HepG2 (cell line): ENCODE measurements at places on chromosomes 12 and 14. TPM values are rescaled to one million over a fixed set of nuclear protein-coding genes. Genes with fewer than 3 reads are reported as not detected.

GRCh38 chr14:22492622-22493542, 96.1 kb downstream of the DAD1 start:
- no peak for DNase-seq

DNA sequence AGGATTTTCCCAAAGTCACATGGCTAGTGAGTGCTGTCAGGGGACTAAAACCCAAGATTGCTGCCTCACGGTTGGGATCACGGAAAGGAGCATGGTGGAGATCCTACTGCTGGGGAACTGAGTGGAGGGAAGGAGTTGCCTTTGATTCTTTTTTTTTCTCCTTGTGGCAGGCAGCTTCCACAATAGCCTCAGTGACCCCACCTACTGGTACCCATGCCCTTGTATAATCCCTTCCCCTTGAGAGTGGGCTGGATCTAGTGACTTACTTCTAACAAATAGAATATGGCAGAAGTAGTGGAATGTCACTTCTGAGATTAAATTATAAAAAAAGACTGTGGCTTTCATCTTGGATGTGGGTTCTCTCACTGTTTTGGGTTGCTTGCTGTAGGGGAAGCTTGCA, 135.7 kb downstream of the DICER1 start:
- DNase-seq = no peak

Gene CIROP
- polyA plus RNA-seq = 0.07 and 0.14 TPM in 2 replicates

Gene RD3L
- polyA plus RNA-seq = not detected in 2 replicates

Gene GRIN2B
- polyA plus RNA-seq = 0.05 and 0.07 TPM in 2 replicates

GRCh38 chr12:26195250-26195640, at the start of gene SSPN:
Gene SSPN (plus strand): TSS chr12:26195573. CDS start chr12:26195673, 100 bp downstream.
- DNase-seq = no peak

DNA sequence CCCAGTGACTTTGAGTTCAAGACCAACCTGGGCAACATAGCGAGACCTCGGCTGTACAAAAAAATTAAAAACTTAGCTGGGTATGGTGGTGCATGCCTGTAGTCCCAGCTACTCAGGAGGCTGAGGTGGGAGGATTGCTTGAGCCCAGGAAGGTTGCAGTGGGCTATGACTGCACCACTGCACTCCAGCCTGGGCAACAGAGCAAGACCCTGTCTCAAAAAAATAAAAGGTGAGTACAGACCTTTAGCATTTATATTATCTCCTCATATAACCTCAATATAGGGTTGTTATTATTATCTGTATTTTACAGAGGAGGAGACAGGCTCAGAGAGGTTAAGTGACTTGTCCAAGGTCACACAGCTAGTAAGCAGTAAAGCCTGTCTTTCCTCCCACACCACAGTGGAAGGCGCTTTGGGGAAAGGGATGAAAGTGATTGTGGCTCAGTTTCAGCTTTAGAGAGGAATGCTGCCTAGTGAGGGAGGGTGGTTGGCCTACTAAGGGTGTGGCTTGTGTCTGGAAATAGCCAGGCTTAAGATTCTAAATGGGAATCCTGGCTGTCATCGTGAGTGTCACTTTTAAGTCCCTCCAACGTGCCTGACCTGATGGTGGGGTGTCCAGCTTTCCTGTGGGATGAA, 7.2 kb downstream of the TPCN1 start:
- DNase-seq = no peak

Gene TTC7B
- 3.2 and 4.5 TPM in 2 replicates for polyA plus RNA-seq

Gene KIAA0586
- polyA plus RNA-seq = 10.1 and 12.6 TPM in 2 replicates

GRCh38 chr12:88111074-88111652, 30.7 kb downstream of the CEP290 start:
- peak; percentile 24 for DNase-seq

- peak; percentile 50 for DNase-seq
Observed at GRCh38 chr14:103889313-103890051, 38.8 kb upstream of the TDRD9 start.

DNA sequence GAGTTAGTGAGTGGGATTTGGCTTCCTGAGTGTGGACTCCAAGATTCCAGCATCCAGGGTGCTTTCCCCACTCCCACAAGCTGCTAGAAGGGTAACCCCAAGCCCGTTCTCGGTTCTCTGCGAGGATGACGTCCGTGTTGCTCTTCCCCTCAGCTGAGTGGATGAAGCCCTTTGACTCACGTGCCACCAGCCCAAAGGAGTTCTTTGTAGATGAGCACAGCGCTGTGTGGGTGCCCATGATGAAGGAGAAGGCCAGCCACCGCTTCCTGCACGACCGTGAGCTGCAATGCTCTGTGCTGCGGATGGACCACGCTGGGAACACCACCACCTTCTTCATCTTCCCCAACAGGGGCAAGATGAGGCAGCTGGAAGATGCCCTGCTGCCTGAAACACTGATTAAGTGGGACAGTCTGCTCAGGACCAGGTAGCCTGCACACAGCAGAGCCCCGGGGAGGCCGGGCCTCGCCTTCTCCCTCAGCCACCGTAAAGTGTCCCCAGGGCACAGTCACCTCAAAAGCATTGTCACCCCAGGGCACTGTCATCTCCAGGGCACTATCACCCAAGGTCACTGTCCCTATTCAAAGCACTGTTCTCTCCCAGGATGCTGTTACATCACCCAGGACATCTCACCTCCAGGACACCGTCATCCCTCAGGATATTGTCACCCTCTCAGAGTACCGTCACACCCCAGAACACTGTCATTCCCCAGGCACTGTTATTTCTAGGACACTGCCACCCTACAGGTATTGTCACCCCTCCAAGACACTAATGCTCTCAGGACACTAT, 31.3 kb downstream of the SERPINA3 start:
- DNase-seq = no peak

GRCh38 chr14:100078216-100078803, 13.1 kb downstream of the EVL start:
- DNase-seq = no peak

Gene OAS2
- 0.05 and 0.10 TPM in 2 replicates for polyA plus RNA-seq

Gene APEX1
- 336 and 405 TPM in 2 replicates for polyA plus RNA-seq

DNA sequence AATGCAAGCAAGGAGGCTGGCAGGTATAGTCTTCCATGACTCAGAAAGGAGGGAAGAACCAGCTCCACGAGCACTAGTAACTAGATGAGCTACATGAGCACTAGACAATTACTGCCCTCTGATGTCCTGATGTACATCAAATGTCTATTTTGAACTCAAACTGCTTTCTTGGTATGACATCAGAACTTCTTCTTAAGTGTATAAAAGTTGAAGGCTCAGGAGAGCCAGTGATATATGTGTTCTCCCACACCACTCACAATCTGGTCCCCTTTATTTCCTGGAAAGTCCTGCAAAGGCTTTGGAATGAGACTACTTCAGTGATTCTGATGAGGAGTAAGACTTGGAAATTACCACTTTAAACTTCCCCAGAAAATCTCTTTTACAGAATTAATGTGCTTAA, 18.5 kb upstream of the DHRS7 start:
- DNase-seq = no peak

- DNase-seq = no peak
Observed at GRCh38 chr12:103013741-103014300, 56.3 kb downstream of the ASCL1 start.

- DNase-seq = no peak
Observed at GRCh38 chr12:7872566-7873319, at the start of gene SLC2A14. Gene SLC2A14 (minus strand): TSS chr12:7872915. CDS start chr12:7869880, 3,035 bp downstream.

DNA sequence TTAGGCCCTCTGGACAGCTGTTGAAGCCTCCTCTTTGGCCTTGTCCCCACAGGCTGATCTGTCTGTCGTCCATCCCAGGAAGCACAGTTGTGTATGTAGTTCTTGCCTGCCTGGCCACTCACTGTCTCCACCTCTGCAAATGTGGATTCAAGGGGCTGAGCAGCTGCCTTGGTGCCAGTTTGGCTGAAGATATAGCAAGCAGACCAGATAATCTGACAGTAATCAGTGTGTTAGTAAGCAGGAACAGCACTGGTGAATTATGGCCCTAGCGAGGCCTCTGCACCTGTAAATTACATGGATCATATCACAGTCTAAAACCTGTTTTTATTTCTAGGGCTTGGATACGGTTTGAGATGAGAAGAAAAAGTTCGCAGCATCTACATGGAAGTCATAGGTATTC, 282.5 kb upstream of the NOS1 start:
- no peak for DNase-seq

DNA sequence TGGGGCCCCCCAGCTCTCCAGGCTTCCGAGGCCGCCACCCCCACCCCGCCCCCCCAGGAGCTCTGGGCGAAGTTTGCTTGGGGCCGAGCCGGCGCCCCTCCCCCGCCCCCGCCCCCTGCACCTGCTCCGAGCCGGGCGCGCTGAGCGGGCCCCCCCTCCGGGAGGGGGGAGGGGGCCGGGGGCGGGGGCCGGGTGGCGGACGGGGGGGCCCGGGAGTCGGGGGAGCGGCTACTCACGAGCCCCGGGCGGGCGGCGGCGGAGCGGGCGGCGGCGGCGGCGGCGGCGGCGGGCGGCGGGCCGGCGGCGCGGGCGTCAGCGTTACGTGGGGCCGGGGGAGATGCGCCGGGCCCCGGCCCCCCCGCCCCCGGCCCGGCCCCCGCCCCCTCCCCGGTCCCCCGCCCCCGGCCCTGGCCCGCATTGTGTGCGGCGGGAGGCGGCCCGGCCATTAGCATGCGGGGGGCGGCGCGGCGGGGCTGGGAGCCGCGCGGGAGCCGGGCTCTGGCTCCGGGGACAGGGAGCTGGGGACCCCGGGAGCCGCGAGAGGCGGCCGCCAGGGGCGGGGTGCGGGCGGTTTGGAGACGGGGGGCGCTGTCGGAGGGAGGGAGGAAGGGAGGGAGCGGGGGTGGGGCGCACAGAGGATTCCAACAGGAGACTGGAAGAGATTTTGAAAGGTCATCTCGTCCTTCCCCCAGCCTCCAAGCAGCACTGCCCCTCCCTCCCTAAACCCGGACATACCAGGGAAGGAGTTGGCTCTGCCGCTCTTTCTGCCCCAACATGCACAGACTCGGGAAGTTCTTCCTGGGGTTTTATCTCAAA, at the start of gene ZNF219:
Gene ZNF219, minus strand, starts transcription at position 580 of the 816 bp plus-strand sequence. CDS start 5,064 bp downstream, outside the sequence.
- peak; percentile 74 for DNase-seq

Gene ARHGEF25
- 12.5 and 15.3 TPM in 2 replicates for polyA plus RNA-seq

- DNase-seq = no peak
Observed at GRCh38 chr12:7019043-7019569, 830 bp upstream of the LPCAT3 start.

Gene COX14
- polyA plus RNA-seq = 53.0 and 55.0 TPM in 2 replicates

DNA sequence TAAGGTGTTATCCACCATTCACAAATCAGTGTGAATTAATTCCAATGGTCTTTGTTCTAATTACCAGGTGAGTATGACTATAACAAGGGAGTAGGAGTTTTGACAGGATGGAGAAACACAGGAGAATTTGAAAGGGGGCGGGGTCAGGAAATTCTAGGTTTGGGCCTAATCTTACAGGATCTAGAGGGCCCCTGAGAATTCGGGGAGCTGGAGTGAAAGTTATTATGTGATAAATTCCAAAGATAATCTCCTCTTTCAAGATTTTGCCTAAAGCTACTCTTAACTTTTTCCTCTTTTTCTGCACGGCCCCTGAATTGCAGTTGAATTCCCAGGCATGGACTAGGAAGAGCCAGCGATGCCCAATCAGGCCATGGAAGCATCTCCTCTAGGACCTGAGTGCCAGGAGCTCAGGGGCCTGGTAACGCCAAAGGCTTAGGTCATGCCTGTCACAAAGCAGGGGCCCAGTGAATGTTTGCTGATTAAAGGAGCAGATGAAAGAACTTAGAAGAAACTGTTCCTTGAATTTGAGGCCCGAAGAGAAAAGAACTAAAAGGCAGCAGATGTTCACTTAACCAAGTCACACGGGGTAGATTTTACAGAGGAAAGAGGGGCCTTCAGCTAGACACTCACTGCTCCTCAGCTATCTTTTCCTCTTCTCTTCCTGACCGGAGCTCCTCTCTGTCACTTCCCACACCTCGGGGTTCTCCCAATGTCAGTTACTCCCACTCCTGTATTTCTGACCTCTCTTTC, 195.5 kb downstream of the PPM1H start:
- no peak for DNase-seq

- DNase-seq = no peak
Observed at GRCh38 chr14:64409126-64409920, 21.2 kb downstream of the MTHFD1 start.

- no peak for DNase-seq
Observed at GRCh38 chr14:68951035-68951797, 27.9 kb downstream of the ACTN1 start.

Gene MIP
- 0.14 TPM in 1 of 2 replicates, not detected in the other for polyA plus RNA-seq

- no peak for DNase-seq
Observed at GRCh38 chr12:101578417-101578816, 16.4 kb upstream of the MYBPC1 start.

DNA sequence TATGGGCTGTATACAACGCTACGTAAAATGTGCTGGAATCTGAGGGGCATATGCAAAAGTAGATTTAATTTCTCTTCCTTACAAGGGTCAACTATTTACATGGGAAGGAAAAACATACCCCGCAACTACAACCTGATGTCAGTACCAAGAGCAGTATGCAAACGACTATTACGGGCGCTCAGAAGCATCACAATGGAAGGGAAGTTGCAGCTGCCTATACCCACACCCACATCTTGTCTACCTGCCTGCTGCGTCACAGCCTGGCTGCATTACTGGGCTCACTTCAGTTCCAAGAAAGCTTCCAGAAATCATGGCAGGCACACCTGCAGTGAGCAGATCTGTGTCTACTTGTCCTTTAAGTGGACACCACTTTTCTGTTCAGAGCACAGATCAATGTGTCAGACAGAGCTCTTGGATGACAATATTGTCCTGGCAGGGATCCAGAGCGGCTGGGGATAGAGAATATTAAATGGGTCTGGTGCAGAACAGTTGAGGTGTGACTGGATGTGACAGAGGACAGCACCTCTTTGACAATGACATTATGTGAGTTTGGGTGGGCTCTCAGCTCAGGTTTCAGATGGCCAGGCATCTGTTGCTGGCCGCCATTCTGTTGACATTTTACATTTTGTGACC, 41.5 kb upstream of the GNG2 start:
- no peak for DNase-seq

Gene SPIC
- polyA plus RNA-seq = not detected in 2 replicates

DNA sequence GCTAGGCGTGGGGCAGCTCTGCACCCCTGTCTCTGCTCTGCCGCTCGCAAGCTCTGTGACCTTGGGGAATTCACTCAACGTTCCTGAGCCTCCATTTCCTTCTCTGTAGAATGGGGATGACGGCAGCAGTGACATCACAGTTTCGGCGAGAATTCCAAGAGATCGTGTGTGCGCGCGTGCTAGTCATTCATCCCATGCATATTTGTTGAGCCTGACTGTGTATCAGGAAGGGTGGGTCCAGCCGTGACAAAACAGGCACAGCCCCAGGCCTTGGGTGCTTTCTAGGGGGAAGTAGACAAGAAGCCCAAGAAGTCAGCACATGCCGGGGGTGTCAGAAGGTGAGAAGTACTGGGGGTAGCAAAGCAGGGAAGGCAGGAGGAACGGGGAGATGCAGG, 145.6 kb upstream of the NCOR2 start:
- DNase-seq = no peak

- no peak for DNase-seq
Observed at GRCh38 chr12:114895081-114895480, 211.1 kb upstream of the TBX3 start.
